ENCODE measurements at places on chromosomes 11 and 22.

DNA sequence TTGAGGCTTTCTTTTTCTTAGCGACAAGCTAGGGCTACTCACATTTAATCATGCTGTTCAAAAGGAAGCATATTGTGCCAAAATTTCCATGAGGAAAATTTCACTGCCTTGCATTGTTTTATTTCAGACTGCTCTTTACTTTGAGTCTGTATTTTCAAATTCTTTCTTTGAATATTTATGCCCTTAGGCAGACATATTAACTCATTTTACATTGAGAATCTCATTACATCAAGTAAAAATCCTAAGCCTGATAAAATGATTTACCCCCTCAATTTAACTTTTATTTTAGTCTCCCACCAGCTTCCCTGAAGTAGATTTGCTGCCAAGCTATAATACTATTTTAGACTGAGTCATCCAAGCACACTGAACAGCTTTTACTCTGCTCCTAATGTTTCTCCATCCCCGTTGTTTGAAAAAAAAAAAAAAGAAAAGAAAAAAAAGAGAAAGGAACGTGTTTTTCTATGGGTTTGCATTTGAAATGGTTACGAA is 189.3 kb upstream of the MTMR2 start:
- DNase-seq, result no peak

DNA sequence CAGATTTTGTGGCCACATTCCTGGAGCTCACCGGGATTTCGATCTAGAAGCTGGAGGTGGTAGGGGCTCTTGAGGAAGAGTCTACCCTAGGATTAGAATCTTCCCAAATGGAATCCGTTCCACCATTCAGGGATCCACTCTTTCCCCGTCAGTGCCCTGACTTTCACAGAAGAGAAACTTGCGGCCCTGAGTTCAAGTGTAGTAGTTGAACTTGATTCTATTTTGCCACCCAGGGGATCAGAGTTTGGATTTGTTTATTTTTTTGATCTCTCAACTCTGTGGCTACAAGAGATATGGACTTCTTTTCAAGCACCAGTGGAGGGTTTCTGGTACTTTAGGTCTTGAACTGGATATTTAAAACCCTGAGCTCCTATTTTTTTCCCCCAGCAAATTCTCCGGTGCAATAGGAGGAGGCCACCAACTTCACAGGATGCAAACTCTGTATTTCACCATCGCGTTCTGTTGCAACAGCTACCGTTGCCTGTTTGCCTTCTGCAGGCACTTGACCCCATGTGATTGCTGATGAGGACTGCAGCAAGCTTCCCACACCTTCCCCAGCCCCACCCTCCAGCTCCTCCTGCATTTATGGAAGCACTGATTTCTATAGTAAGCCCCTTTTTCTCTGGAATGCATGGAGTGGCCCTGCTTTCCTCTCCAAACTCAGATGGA is 14.8 kb upstream of the MRGPRF start:
- DNase-seq, result no peak

DNA sequence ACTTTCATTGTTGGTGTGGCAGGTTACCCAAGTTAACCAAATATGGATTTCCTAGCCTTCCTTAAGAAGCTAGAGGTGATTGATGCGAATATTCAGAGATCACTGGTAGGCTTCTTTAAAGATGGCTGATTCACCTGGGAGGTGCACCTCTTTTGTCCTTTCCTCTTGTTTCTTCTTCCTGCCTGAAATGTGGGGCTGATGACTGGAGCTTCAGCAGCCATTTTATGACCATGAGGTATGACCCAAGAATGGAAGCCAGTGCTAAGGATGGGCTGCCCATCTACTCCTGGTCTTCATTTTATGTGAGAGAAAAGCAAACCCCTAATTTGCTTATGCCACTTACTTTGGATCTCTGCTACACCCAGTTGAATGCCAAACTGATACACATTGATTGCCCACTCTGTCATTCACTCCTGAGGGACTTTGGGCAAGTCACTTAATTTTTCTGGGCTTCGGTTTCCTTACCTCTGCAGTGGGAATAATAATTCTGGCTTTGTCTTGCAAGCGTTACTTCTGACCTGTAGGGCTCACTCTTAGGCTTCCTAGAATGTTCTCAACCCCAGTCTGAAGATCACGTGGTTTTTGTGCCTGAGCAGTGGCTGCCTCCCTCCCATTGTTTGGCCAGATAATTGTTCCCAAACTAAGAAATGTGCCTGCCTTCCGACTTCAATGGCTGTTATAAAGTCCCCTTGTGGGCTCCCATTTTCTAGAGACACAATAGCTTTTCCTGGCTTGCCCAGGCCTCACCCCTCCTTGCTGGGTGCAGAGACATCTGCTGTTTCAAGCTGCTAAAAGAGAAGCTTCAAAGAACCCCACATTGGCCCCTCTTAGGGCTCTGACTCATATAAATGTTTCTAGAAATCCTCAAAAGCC is 243.1 kb downstream of the ST3GAL4 start:
- DNase-seq, result no peak

DNA sequence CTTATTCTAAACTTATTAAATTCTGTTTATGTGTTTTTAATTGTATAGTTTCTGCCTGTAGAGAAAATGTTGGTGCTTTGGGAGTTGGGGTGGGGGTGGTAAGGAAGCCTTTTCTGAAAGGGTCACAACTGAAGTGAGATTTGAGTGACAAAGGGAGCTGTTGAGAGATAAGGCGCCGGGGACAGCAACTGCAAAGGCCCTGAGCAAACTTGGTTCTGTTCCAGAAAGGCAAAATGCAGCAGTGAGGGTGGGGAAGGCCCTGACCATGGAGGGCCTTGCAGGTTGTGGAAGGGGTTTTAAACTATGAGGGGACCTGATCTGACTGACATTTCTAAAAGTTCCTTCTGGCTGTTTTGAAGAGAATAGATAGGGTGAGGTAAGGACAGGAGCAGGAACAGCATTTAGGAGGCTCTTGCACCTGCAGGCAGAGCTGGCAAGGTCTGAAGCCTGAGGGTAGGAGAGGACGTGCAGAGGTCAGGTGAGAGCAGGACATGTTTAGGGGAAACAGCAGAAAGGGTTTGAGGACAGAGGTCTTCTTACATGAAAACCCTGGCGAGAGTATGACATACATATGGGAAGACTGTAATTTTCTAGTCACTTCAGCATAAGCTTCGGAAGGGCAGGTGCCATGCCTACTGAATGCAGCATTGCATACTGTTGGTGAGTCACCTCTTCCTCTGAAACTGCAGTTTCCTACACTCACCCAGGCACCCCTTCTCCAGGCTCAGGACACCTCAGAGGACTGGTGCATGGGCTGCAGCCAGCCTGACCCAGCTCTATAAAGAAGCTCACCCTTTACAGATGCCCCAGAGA is 190.7 kb downstream of the SNX19 start:
- no peak for DNase-seq

- DNase-seq, result no peak
Measured at GRCh38 chr11:24163146-24163545, 333.7 kb upstream of the LUZP2 start.

- DNase-seq, result no peak
Measured at GRCh38 chr22:49678842-49679170, 148.9 kb downstream of the BRD1 start.

GRCh38 chr22:38169116-38169515 is 12.5 kb downstream of the PLA2G6 start:
- DNase-seq, result no peak

- no peak for DNase-seq
Measured at GRCh38 chr11:15750535-15751308, 605.6 kb downstream of the SOX6 start.

GRCh38 chr11:96228473-96228891 is 114.5 kb downstream of the MAML2 start:
- DNase-seq, result no peak

DNA sequence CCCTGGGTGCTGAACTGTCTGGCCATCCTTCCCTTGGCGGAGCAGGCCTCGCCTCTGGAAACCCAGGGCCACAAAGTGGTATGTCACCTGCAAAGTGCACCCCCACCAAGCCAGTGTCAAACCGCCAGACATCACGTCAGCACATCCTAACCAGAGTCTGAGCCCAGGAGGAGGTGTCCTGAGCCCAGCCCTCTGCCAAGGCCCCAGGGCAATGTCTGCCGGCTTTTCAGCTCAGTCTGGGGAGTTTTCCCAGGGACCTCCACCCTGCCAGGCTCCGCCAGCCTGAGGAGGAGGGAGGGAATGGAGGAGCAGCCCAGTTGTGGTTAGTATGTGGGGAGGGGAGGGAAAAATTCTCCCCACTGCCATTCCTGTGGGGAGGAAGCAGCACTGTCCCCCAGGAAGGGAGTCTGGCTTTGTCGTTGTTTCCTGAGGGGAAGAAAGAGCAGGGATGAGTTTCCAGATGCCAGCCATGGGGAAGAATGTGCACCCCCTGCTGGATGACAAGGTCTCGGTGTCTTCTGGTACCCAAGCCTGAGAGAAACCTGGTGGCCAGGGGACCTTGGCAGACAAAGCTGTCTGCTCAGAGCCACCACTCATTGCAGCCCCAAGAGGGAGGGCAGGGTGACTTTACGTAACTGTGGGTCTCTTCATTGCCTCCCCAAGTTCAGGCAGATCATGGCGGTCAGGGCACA is 81.4 kb upstream of the CD82 start:
- no peak for DNase-seq

- DNase-seq, result no peak
Measured at GRCh38 chr11:66072081-66072480, 2.0 kb downstream of the PACS1 start.

- peak; percentile 28 for DNase-seq
Measured at GRCh38 chr22:20117633-20118299, 740 bp upstream of the TRMT2A start.

GRCh38 chr11:67548555-67549110 is 25.4 kb upstream of the CABP2 start:
- DNase-seq, result no peak

DNA sequence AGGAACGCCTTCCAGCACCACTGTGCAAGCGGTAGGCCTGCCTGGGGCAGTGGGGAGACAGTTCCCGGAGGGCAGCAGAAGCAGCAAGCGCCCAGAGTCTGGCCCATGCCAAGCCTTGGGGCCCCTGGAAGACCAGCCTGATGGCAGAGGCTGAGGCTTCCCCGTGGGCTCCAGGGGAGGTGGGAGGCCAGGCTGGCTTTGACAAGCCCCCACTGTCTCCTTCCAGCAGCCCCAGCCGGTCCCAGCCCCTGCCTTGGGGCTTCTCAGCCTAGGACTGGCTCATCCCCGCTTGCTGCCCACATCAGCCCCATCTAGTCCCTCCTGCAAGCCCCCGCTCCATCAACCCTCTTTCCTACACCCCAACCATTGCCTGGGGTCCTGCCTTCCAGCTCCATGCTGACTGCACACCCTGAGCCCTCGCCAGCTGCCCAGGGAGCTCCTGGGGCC is 46.7 kb downstream of the IGF2 start:
- no peak for DNase-seq

DNA sequence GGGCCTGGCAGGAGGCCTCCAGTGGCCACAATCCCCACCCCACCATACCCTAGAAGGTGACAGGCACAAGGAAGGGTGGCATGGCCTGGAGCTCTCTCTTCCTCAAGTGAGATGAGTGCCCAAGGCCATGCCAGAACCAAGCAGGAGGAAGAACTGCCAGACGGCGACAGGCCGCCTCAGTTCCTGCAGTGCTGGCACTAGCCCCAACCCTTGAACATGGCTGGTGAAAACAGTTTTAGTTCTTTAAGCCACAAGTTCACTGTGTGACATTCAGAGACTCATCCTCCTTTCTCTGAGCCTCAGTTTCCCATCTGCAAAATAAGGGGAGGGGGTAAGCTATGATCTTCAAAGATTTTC is 9.8 kb downstream of the CHRDL2 start:
- no peak for DNase-seq

- DNase-seq, result no peak
Measured at GRCh38 chr11:37503411-37504059, 905.5 kb upstream of the RAG2 start.

- DNase-seq, result no peak
Measured at GRCh38 chr22:33986167-33986771, 66.0 kb upstream of the LARGE1 start.

- DNase-seq, result no peak
Measured at GRCh38 chr22:40452730-40453487, 82.5 kb downstream of the SGSM3 start.

GRCh38 chr11:27100534-27100933 is 59.9 kb downstream of the BBOX1 start:
- DNase-seq, result no peak

GRCh38 chr11:119590651-119591351 is 138.2 kb downstream of the NECTIN1 start:
- no peak for DNase-seq

GRCh38 chr11:65609229-65609628 is 4.8 kb downstream of the MAP3K11 start:
- DNase-seq, result no peak

- no peak for DNase-seq
Measured at GRCh38 chr11:93922830-93923229, 72.4 kb upstream of the VSTM5 start.

- no peak for DNase-seq
Measured at GRCh38 chr11:46235777-46236688, 41.4 kb upstream of the CREB3L1 start.

- no peak for DNase-seq
Measured at GRCh38 chr11:128456566-128457268, 130.6 kb downstream of the ETS1 start.

- DNase-seq, result no peak
Measured at GRCh38 chr11:44189986-44190882, 94.8 kb downstream of the EXT2 start.

DNA sequence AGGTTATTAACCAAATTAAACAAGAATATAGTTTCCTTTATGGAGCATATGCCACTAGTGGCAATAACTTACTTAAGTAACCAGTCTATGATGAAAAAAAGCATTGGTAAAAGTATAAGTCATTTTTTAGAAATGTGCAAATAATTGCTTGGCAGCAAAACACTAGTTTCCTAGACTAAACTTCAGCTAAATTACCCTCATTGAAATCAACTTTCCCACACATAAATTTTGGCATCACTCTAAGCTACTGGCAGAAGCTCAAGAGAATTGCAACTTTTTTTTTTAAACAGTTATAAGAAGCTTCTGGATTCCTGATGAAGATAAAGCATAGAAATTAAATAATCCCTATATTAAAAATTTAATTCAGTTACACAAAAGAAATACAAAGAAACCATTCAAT is 12.5 kb downstream of the CCDC34 start:
- DNase-seq, result no peak

- DNase-seq, result no peak
Measured at GRCh38 chr11:94870422-94870821, 102.3 kb downstream of the AMOTL1 start.

DNA sequence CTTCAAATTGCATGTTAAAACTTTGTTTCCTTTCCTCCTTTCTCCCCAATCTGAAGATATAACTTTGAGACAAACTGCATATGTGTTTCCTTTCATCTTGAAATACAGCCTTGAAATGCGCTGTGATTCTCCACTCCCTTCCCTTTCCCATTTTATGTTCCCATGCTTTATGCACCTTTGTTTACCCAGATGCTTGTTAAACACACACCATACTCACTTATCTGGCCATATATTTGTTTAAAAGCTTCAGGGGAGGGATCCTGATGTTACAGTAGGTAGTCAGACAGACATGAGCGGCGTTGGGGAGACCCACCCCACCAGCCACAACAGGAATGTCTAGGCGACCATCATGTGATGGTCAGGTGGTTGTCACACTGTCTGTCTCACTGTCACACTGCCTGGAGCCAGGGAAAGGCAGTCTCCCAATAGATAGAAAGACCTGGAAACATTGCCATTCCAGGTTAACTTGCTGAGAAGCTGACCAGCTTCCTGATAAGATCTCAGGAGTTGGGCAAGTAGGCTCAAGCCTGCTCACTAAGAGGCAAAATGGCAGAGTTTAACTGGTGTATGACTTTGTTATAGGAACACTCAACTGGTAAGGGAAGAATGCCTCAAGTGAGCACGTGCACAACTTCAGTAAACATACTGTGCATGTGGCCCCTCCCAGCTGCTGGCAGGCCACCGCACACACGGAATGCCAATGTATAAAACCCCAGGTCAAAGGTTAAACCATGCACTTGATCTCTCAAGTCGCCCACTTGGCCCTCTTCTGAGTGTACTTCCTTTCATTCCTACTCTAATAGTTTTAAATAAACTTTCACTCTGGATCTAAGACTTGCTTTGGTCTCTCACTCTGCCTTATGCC is 23.5 kb upstream of the MSANTD2 start:
- DNase-seq, result no peak
